ENCODE measurements at places on chromosomes 4 and X.

DNA sequence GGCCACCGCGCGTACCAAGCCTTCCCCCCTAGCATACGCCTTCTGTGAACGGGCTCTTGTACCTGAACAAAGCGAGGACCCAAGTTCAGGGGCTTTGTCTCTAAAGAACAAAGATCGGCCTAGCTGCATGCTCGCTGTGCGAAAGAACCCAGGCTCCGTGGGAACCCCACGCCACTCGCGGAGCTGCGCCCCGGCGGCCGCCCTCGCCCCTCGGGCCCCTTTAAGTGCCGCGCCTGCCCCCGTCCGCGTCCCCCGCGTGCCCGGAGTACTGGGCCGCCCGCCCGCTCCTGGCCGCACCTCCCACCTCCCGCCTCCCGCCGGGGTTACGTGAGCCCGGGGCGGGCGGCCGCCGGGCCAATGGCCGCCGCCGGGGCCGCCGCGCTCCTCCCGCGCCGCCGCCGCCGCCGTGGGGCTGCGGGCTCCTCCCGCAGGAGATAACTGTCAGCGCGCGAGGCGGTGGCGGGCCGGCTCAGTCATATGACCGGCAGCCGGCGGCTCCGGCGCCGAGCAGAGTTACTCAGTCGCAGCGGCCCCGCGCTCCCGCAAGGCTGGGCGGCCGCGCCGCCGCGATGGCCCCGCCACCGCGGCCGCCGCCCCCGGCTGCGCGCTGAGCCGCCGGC lies at the start of gene FNIP2:
Gene FNIP2 (plus strand): TSS at position 472 of the 620 bp plus-strand sequence. CDS start 187 bp downstream, outside the sequence.
- DNase-seq, result peak; percentile 88

DNA sequence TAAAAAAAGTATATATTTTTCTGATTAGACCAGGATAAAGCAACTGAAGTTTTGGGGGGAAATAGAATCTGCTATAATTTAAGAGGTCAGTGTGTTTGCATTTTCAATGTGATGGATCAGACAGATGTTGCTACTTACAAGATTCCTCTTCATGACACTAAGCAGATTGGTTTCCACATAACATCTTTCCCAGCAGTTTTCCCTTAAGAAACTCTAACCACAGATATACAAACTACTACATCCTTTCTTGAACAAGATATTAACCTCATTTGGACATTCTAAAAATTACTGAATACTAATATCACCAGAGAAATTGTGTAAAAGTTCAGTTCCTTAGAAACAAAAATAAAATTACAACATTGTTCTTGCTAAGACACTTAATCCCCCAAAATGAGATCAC lies 106.7 kb upstream of the GUCY1A1 start:
- no peak for DNase-seq

DNA sequence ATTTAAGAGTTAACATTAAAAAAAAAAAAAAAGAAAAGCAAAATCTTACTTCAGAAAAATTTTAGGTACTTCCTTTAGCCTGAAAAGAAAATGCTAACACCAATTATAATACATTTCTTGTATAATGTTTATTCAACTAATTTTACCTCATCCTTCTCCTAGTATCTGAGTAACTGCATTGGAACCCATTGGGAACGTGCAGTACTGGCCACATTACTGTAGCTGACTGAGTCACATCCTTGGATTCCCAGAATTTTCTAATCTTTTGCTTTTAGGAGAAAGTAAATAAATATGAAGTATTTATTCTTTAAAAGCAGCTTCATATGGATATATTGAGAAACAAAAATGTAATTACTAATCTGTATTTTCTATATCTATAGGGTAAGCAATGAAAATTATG lies 82.6 kb upstream of the SLITRK2 start:
- DNase-seq, result no peak

DNA sequence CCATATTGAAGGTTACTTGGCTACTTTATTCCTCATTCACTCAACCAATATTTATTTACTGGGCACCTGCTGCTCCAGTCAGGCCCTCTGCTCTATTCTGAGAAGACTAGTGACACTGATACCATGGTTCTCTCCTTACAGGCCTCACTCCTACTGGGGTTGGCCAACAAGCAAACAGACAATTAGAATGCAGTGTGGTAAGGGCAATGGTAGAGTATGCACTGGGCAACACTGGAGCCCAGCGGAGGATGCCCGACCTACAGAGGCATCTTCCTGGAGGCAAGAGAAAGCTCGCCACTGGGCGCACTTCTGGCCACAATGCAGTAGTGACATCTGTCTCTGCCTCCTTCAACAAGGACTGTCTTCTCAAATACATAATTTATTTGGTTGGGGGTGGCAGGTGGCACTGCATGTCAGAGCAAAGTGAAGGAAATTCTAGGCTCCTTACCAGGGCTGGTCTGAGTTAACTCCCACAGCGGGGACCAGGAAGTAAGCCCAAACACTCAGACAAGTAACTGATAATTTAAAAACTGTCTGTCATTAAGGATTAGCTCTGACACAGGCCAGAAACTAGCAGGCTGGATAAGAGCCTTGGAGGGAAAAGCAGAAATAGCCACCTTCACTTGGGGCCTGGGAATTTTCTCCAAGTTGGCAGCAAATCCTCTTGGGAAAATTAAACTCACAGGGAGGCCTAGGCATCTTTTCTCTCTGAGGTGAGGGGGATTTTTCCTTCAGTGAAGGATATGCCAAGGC lies 150.7 kb upstream of the EOLA2 start:
- no peak for DNase-seq

GRCh38 chr4:113593400-113594230 lies 167.9 kb downstream of the CAMK2D start:
- DNase-seq, result no peak

- no peak for DNase-seq
These were observed 28.3 kb downstream of the ADD1 start for GRCh38 chr4:2871911-2872310.

DNA sequence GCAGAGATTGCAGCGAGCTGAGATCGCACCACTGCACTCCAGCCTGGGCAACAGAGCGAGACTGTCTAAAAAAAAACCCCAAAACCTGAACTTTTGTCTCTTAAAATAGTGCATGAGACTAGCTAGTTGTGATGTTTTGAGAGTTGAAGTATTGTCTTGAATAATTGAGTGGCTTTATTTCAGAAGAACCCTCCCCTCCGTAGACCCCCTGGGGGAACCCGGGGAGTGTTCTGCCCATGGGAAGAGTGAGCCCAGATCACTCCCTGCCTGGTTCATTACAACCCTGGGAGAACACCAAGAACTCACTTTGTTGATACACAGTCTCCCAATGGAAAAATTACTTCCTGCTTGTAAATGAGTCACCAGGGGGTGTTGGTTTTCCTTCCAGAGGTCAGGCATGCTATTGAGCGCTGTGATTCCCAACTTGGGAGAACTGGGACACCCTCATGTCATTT lies 65.3 kb upstream of the SHISA3 start:
- DNase-seq, result no peak

GRCh38 chrX:23784470-23785331 lies 1.7 kb downstream of the SAT1 start:
- DNase-seq, result no peak

- DNase-seq, result no peak
These were observed 4.7 kb downstream of the NLRP2B start for GRCh38 chrX:57675320-57675719.

DNA sequence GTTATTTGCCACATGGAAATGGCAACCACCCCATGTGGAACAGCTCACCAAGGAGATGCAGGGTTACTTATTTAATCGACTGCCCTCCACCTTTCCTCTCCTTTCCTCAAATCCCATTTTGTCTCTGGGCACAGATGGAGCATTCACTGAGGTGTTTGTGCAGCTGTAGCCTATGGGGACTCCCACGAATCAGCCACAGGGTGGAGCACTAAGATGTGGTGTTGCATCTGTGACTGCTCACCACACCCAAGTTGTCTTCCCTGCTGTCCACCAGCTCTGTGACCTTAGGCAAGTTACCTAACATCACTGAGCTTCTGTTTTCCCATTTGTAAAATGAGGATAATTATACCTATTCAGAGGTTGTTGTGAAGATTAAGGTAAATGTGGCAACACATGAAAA lies 252.4 kb upstream of the CPEB2 start:
- no peak for DNase-seq

DNA sequence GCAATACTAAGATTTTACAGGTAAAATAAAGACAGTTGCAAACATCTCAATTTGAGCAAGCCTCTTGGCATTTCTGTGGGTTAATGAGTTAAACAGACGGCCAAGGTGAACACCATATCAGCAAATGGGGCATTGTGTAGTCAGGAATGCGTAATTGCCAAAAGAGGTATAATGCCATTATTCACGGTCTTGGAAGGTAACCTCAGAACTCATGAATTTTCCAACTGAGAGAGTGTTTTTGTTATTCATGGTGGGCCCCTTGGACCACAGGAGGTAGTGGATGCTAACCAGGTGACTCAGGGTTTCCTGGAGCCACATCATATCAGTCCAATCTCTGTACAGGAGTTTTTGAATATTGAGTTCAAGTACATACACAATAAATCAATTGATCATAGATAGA lies 368.0 kb upstream of the TECRL start:
- DNase-seq, result no peak

Data from adrenal gland (tissue), 19 donors.